ENCODE measurements at places on chromosomes 2 and 18. TPM values are rescaled to one million over a fixed set of nuclear protein-coding genes. Genes with fewer than 3 reads are reported as not detected.

SDC1 gene
- total RNA-seq = 184 TPM

DNA sequence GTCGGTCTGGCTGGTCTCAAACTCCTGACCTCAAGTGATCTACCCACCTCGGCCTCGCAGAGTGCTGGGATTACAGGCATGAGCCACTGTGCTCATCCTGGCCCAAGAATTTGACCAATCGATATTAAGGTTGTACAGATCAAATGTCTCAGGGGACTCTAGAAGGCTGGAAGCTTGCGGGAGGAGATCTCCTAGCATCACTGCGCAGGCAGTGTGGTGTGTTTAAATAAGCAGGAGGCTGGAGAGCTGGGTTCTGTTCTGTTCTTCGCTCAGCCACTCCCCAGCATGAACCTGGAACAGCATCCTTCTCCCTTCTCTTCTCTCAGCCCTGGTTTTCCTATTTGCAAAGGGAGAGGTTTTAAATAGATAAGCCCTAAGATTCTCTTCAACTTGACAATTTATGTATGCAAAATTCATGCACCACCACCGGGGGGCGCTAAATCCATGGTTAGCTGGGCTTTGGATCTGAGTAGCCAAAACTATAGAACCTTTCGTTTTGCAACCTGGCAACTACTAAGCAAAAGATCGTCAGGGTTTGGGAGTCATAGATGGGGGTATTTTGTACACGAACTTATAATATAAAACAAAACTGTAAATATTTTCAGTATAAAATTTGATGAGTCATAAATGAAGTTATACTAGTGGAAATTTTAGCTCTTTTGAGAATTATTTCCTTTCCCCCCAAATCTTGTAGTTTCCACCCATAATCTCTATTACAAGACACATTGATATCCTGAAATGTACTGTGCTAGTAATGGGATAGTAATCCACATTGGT is 60.6 kb downstream of the SLC16A14 start:
- DNase-seq = no peak

DNA sequence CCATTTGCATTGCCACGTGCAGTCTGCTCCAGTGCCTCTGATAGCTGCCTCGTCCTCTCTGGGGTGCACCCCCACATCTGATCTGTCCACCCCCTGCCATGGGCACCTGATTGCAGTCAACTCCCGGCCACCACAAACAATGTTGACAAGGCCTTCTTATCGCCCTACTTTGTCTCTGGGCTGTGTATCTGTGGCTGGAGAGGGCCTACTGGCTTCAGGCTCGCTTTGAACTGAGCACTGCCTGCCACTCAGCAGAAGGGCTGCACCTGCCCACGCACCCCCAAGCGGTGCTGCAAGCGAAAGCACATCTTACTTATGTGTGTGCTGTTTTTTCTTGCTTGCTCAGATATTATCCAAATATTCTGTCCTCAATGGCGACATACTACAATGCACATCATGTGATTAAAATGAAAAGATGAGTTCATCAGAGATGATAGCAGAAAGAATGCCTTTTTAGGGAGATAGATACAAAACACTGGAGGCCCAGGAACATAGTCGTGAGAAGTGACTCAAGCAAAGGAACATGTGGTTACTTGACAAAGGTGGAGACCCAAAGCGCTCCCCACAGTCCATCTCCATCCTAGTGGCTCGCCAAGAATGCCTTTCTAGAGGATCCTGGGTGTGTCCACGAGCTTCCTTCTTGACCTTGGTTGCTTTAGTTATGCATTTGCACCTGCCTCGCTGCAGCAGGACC is 28.8 kb downstream of the FBLN7 start:
- peak; percentile 56 for DNase-seq

- DNase-seq = no peak
Measured at GRCh38 chr2:160465002-160465401, 28.6 kb downstream of the RBMS1 start.

- DNase-seq = no peak
Measured at GRCh38 chr2:54767921-54768320, 44.5 kb downstream of the EML6 start.

GALNT13 gene
- 0.25 TPM for total RNA-seq

CXCR1 gene
- total RNA-seq = 0.49 TPM

- no peak for DNase-seq
Measured at GRCh38 chr2:142989273-142990204, 112.1 kb downstream of the KYNU start.
